Cortex of kidney (tissue), 1 donor: ENCODE measurements at places on chromosomes 11 and 22.

DNA sequence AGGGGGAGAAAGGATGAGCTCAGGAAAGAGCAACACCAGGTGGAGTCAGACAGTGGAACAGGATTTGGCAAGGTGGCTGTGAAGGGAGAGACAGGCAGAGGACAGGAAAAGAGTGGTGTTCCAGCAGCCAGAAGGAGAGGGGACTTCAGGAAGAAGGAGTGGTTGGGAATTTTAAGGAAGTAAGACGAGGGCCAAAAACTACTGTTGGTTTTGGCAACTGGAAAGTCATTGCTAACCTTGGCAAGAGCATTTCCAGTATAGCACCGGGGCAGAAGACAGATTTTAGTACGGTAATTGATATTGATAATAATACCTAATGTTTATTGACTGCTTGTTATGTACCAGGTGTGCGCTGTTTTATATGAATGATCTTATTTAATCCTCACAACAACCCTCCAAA is 15.4 kb upstream of the DDX6 start:
- no peak for DNase-seq

GRCh38 chr22:49396817-49397216 is 430.9 kb downstream of the BRD1 start:
- no peak for DNase-seq

GRCh38 chr11:68406324-68407313 is 53.9 kb upstream of the PPP6R3 start:
- no peak for DNase-seq

- DNase-seq: no peak
Measured at GRCh38 chr22:49656291-49656851, 171.3 kb downstream of the BRD1 start.

DNA sequence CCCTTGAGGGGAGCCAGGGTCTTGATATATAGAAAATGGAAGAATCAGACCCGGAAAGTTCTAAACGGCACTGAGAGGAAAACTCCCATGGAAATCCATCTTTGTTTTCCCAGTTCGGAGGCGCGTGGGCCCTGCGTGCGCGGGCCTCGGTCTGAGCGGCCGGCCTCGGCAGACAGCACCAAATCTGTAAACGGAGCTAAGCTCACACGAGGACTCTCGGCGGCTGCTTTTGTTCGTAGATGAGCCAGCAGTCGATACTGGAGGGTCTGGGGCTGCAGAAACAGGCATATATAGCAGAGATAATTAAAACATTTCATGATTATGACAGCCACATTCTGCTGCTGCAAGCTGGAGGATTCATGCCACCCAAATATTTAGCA is 68.5 kb upstream of the PPARA start:
- DNase-seq: no peak

DNA sequence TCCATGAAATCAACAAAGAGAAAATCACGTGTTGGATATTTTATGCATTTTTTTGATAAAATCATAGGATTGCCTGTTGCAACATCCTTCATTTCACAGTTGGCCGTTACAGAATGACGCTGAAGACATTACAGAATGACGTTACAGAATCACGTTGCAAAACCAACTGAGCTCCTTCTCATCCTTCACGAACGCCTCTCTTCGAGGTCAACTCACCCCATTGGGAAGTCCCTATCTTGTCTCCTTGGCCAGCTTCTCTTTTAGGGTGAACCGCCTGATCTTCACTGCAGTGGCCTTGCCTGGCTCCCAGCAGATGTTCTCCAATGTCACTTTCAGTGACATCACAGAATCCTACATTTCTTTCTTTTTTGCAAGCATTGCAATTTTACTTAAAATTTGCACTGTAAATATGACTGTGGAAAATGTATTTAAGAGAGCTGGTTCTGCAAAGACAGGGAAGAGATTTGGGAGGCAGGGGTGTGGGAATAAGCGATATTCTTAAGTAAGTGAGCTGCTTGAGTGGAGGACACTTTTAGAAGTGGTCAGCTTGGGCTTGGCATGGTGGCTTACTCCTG is 5.1 kb downstream of the KRTAP5-7 start:
- no peak for DNase-seq

DNA sequence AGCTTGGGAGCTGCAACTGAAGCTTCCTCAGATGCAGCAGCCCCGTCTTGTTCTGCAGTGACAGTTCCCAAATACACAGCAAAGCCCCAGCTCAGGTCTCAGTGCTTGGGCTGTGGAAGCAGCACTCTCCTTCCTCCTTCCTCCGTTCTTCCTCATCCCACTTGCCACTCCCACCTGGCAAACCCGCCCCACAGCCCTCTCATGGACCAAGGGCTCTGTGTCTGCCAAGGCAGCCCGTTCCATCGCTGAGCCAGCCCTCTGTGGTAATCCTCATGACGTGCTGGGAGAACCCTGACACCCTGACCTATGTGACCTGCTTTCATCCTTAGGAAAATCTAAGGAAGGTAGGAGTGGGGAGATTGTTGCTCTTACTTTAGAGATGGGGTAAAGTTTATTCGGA is 157.0 kb downstream of the DSCAML1 start:
- DNase-seq: no peak

DNA sequence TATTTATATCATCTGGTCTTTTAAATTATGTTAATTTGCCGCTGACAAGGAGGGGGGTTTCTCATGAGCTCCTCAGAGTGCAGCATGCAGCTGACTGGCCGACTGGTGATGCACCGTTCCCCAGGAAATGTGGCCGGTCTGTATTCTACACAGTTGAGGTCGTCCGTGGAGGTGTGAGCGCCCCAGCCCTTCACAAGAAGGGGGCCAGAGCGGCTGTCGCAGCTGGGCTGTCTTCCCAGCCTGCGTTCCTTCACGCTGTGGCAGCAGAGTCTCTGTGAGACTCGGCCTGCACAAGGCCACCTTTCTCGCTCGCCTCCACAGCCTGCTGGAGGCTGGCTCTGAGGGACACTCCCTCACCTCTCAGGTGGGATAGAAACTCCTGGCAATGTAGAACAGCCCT is 43.2 kb downstream of the AP2A2 start:
- no peak for DNase-seq

- no peak for DNase-seq
Measured at GRCh38 chr11:107747622-107748021, 35.8 kb upstream of the SLN start.
